NCI-H2029 treated with DMSO at 0.1 percent for 48 hours (cell line): ENCODE measurements at places on chromosomes 5 and 9.
A peak's percentile ranks its signal among the peaks of the same experiment; 100 is the strongest.

DNA sequence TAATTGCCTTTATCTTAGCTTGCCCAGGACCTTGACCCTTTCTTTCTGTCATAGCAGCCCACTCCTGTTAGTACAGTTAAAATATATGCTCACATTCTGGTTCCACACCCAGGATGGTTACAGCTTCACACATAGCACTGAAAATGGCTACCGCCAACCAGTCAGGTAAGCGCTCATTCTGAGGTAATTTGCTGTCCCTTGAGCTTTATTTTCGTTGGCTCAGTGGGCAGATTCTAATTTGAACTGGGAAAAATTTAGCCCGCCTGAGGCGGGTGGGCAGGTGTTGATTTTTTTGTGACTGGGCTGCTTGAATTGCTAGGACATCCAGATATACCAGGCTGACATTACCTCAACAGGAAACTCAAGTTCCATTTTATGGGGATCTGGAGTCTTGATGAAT is 137.5 kb downstream of the KCTD16 start:
- no peak for DNase-seq

DNA sequence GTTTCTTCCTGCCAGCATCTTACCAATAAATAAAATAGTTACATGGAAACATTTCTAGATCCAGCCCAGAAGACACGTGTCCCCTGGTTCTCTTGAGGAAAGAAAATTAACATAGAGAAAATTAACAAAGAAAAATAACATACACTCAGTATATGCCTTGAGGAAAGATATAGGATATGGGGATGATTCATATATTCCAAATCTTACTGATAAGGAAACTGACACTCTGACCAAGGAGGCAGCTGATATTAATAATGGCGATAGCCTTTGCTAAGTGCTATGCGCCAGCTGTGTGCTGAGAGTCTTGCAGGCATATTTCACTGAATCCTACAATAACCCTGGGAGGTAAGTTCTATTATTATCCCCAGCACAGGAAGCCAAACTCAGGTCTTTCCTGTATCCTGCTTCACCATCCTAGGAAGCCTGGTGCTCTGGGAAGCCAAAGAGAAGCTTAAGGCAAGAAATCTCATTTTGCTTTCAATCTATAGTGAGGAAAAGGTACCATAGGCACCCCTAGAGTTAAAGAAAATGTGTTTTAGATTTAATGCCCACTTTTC is 302.7 kb upstream of the NREP start:
- no peak for DNase-seq

- no peak for DNase-seq
Measured at GRCh38 chr9:133424187-133424586, 2.0 kb downstream of the ADAMTS13 start.

DNA sequence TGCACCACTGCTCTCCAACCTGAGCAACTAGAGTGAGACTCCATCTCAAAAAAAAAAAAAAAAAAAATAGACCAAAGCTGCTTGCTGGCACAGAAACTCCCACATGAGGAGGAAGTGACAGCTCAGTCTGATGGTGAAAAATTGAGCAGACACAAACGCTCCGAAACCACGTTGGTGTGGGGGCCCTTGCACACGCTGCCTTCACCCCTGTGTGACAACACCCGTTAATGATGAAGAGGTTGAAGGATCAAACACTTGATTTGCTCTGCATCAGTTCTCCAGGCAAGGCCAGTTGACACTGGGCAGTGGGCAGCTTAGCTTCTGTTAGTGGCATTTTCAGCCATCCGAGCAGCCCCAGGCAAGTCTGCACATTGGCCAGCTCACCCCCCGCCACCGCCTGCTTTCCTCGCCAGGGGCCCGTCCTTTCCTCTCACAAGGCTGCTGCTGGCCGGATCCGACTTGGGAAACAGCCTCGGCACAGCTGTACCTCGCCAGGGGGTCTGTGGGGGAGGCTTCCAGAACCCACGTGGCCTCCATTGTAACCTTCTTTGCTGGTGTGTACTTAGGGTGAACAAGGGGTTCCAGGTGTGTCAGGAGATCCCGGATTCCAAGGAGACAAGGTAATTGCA is 79.8 kb downstream of the COL27A1 start:
- no peak for DNase-seq

DNA sequence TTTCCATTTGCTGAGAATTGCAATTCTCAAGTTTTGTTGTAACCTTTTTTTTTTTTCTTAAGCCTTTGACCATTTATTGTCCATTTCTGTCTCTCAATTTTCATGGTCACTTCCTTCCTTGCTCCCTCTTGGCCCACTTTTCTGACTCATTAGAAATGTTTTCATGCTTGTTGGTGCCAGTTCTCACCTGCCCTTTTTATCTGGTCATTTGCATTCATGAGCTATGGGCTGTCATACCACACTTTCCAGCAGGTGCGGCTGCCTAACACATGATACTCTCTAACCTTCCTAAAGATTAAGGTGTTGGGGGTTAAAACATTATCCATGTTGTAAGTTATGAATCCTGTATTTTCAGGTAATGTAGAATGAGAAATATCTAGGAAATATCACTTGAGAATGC is 150.5 kb upstream of the TLX3 start:
- no peak for DNase-seq

- DNase-seq = no peak
Measured at GRCh38 chr9:99677281-99677680, 144.4 kb upstream of the NR4A3 start.

DNA sequence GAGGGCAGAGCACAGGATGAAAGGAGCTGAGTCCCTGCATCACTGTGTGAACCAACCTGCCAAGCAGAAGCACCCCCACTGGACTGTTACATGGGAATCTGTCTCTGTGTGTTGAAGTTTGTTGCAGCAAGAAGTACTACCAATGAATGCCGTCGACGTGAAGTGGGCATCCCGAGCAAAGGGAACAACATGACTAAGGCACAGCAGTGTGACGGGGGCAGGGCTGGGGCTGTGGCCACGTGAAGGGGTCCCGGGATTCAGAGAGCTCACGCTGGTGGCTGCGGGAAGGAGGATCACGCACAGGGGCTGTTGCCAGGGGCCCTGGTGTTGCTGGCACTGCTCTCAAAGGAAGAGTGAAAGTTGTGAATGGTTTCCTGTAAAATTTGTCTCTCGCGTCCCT is 27.5 kb upstream of the GABBR2 start:
- no peak for DNase-seq

DNA sequence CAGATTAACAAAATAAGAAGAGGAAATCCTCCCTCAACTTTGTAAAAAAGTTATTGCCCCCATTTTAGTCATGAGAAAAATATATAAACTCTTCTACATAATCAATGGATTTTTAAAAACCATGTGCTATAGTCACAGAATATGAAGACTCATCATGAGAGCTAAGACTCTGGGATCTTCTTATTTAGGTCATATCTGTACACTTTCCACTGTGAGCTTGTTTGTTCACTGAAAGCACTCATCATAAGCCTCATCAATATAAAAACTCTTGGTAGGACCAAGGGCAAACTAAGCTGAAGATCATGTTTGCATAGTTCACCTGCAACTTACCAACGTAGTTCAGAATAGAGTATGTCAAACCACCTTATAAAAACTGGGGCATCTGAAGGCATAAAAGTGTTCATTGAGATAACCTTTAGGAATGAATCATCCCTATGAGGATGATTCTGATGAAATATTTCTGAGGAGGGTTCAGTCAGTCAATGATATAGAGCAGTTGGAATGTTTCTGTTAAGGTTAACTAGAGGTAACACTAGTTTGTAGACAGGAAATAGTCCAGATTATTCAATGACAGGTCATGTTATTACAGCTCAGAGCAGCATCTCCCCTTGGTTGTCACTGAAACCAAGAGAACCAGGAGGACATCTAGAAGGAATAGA is 289.9 kb upstream of the SMC2 start:
- no peak for DNase-seq

DNA sequence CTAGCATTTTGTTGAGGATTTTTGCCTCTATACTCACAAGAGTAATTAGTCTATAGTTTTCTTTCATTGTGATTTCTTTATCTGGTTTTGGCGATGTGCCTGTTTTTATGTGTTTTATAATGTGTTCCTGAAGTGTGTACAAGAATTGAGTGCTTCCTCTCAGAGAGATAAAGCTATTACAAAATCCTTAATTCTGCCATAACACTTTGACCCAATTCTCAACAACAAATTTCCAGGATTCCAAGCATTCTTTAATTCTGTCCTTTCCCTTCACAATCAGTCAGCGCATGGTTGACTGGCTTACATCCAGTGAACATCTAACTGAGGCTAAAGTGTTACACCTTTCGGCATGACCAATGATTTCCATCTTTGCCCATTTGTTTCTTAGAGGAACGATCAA is 282.9 kb upstream of the MVB12B start:
- DNase-seq = no peak

- DNase-seq = no peak
Measured at GRCh38 chr9:130433168-130433946, 11.4 kb upstream of the ASS1 start.

DNA sequence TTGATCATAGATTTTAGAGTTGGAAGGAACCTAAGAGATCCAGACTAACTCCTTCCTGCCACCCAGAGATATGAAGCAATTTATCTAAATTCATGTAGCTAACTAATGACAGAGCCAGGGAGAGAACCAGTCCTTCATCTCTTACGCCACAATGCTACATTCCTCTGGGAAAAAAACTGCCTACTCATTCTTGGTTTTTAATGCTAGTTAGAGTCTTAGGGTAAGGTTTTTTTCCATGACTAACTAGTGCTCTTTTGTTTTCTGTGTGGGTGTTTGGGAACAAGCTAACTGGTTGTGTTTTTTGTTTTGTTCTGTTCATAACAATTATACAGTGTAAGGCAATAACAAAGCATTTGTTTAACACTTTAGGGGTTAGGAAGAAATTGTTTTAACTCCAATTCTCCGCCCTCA is 52.4 kb downstream of the SLC44A1 start:
- DNase-seq = no peak

GRCh38 chr5:45205403-45205961 is 396.7 kb downstream of the MRPS30 start:
- DNase-seq = no peak

- DNase-seq = no peak
Measured at GRCh38 chr5:1495525-1495897, 28.2 kb downstream of the LPCAT1 start.

GRCh38 chr5:144547098-144547499 is 376.4 kb downstream of the KCTD16 start:
- no peak for DNase-seq

DNA sequence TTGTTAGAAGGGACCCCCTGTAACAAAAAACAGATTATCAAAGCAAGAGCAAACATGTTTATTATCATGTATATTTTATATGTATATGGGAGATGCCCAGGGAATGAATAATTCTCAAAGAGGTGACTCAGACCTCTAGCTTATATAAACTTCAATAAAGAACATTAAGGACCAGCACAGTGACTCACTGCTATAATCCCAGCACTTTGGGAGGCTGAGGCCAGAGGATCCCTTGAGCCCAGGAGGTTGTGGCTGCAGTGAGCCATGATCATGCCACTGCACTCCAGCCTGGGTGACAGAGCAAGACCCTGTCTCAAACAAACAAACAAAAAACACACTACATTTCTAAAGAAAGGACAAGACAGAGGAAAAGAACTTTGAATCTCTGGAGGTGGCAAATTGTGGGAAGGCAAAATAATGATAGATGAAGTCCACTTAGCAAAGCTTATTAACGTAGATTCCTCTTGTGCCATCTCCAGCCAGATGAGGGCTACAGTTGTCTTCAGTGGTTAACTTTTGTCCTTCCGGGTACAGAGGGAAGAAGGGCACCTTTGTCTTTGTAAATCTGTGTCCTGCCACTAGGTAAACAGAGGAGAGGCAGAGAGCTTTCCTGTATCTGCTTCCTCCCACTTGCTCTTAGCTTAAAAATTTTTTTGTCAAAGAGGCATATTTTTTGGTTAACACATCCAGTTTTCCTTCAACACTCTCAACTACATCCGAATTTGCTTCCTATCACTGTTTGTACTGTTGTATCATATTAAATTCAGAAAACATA is 7.5 kb upstream of the RFK start:
- DNase-seq = peak; percentile 24

DNA sequence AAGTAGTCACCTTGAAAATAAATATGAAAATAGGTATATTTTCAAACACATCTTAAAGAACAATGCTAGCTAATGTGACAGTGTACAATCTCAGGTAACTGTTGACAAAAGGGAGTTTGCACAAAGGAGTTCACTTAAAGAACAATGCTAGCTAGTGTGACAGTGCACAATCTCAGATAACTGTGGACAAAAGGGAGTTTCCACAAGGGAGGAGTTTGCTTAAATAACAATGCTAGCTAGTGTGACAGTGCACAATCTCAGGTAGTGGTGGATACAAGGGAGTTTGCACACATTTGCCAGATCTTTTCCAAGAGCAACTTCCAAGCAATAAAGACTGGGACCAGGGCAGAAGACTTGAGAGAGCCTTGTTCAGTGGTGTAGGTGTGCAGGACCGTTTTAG is 442.9 kb upstream of the FTMT start:
- DNase-seq = no peak

DNA sequence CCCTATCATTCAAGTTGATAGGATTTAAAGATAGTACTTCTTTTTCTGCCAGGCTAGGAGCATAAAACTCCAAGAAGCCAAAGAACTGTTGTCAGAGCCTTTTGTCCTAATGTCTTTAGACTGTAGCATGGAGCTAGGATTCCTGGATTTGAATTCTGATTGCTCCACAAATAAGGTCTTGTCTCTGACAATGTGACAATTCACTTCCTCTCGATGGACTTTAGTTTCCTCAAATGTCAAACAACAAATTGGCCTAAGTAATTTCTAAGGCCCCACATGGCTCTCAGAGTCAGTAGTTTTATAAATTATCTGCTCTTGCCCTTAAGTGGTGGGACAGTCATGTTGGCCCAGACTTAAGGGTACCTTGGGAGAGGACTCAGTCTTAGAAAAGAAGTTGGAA is 36.7 kb downstream of the RFK start:
- no peak for DNase-seq

- no peak for DNase-seq
Measured at GRCh38 chr5:160616712-160617497, 195.2 kb downstream of the PTTG1 start.

DNA sequence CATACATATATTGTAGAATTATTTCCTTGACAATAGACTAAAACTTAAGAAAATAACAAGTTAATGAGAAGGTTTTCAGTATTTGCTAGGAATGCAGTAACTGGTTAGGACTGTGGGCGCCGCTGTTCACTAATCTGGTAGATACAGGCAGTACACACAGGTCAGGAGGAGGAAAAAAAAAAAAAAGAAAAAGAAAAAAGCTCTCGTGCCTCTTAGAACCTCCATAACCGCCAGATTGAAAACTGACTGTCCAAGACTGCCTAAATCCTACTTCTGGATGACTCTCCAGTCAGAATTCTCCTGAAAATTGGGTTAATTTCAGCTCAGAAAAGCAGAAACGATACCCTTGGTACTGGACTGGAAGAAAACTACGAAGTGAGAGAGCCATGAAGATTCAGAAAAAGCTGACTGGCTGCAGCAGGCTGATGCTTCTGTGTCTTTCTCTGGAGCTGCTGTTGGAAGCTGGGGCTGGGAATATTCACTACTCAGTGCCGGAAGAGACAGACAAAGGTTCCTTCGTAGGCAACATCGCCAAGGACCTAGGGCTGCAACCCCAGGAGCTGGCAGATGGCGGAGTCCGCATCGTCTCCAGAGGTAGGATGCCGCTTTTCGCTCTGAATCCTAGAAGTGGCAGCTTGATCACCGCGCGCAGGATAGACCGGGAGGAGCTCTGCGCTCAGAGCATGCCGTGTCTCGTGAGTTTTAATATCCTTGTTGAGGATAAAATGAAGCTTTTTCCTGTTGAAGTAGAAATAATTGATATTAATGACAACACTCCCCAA is at the start of gene PCDHGA1:
Gene PCDHGA1 (plus strand): TSS at position 216 of the 782 bp plus-strand sequence.
- no peak for DNase-seq

- no peak for DNase-seq
Measured at GRCh38 chr5:77259476-77259875, 49.0 kb downstream of the PDE8B start.
